Activated CD4-positive, CD25-positive, alpha-beta regulatory T cell treated with anti-CD3 and anti-CD28 coated beads, Interleukin-2, amount 50 U/mL, for 16 hours (primary cell): ENCODE measurements at places on chromosomes 4 and X.
A peak's percentile ranks its signal among the peaks of the same experiment; 100 is the strongest.

GRCh38 chr4:105471566-105472176 lies 2.2 kb downstream of the PPA2 start:
- peak; percentile 58 for DNase-seq

DNA sequence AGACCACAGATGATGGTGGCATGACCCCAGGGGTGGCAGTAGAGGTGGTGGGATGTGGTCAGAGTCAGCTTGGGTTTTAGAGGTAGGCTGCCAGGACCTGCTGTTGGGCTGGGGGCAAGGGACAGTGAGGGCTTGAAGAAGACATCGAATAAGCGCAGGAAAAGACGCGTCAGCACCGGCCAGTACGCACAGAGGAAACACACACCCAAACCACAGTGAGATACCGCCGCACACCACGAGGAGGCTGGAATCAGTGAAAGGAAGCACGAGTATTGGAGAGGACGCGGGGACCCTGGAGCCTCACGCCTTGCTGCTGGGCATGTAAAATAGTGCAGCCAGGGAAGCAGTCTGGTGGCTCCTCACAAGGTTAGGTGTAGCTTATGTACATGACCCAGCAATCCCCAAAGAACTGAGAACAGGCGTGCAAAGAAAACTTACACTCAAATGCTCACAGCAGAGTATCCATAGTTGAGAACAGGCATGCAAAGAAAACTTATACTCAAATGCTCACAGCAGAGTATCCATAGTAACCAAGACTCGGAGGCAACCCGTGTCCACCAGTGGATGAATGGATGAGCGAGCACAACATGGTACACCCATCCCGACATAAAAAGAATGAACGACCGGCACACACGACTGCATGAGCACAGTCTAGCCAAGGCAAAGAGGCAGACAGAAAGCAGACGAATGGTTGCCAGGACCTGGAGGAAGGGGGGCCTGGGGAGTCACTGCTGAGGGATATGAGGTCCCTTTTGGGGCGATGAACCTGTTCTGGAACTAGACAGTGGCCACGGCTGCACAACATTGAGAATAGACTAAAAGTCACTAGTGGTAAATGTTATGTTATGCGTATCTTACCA lies 13.3 kb downstream of the PDZD4 start:
- DNase-seq: no peak

GRCh38 chr4:47406408-47406807 lies 57.1 kb downstream of the COMMD8 start:
- no peak for DNase-seq

GRCh38 chrX:29535212-29536162 lies 679.9 kb upstream of the MAGEB2 start:
- no peak for DNase-seq

DNA sequence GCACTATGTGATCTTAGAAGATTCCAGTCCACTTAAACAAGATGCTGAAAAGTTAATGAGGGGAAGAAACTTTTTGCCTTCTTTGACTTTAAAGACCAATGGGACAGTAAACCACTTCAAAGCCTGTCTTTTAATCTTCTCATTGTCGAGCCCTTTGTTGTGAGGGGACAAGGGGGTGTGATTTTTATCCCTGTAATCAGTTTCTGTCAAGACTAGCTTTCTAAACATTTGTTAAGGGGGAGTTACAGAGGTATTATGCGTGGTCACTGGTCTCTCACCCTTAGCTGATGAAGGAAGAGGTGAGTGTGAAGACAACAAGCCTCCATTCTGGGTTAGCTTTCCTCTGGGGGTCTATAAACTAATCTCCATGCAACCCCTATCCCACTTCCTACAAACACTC lies 409.3 kb downstream of the ARHGAP24 start:
- no peak for DNase-seq

DNA sequence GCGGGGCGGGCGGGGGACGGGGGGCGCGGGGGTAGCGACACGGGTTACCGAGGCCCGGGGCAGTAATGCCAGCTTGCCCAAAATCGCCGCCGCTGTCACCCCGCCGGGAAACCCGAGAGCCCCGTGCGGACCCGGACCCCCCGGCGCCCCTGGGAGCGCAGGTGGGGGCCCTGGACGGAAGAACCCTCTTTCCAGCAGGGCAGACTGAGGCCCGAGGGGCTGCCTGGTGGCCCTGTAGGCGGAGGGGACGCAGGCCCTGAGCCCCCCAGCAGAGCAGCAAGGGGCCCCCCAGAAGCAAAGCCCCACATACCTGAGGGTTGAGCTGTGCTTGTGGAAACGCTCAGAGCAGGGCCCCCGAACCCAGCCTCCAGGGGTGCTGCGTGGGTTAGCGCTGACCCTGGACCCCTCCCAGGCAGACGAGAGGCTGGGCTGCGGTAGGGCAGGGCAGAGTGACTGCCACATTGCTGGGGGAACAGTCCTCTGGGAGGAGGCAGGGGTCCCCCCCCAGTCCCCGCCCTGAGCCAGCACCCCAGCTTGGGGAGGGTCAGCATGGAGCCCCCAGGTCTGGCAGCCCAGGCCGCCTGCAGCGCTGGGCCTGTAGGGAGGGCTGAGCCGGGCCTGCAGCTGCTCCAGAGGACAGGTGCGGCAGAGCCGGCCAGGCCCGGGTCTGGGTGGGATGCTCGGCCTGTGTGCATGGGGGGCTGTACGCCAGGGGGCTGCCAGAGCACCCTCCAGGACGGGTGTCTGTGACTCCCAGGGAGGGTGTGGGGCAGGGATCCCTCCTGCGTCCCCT lies 646 bp downstream of the DOK7 start:
- DNase-seq: no peak

GRCh38 chrX:37765507-37765906 lies 14.4 kb upstream of the CYBB start:
- DNase-seq: no peak

GRCh38 chr4:185682236-185682635 lies 129.8 kb downstream of the SORBS2 start:
- no peak for DNase-seq

- no peak for DNase-seq
These were observed 25.9 kb downstream of the SMIM31 start for GRCh38 chr4:164779811-164780216.

DNA sequence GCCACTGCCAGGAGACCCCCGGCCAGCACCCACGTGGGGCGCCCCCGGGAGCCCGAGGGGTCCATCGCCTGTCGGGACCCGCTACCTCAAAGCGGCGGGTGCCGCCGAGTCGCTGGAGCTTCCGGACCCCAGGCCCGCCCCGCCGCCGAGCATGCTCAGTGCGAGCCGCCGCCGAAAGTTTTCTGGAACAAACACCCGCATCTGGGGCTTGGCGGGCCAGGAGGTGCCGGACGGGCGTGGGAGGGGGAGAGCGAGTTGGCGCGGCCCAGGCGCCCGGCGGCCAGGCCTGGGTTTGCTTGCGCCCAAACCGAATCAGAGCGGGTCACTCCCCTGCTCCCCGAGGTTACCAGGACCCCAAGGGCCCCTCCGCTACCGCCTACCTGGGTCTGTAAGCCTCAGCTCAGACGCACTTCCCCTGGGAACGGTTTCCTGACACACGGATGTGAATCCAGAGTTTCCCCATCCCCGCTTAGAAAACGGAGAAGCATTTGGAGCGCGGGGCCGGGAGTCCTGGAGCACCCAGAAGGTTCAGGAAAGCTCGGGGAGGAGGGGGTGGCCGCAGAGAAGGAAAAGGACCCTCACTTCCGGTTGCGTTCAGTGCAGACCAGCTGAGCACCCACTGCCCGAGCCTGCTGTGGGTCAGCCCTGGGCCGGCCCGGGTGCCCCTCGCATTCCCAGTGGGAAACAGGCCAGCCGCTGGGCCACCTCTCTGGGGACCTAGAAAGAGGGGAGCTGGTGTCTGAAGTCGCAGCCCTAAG lies at the start of gene EVC2:
EVC2 (minus strand) TSS at position 111 of the 758 bp plus-strand sequence; CDS start at position 65, 46 bp downstream.
- DNase-seq: no peak

DNA sequence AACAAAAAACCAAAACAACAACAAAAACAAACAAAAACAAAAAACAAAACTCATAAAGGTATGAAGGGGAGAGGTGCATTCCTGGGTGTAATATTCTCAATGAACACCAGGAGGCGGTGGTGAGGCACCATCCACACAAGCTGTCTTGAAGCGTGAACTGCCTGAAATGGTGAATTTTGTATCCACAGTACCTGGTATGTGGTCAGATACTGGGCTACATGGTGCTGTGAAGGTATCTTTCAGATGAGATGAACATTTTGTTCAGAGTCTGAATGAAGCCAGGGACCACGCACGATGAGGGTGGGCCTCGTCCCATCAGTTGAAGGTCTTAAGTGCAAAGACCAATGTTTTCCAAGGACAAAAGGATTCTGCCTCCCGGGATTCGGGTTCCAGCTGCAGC lies 58.5 kb downstream of the ASMT start:
- DNase-seq: no peak

- no peak for DNase-seq
These were observed 62.3 kb upstream of the PAGE3 start for GRCh38 chrX:55326985-55327384.

DNA sequence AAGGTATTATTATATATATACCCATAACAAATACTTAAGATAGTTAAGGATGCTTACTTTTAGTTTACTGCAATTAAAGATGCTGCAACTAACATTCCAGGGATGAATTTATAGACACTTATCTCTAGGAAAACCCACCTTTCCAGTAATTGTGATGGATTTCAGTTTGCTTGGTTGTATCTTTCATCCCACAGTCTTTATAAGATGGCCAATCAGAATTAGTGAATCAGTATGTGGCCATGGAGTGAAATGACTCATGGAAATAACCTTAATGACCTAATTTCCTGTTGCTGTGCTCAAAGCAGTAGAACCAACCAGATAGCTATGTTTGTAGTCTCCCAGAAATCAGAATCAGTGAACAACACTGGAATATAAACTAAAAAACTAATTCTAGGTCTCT lies 26.4 kb downstream of the MOSPD2 start:
- DNase-seq: no peak

GRCh38 chr4:7983296-7983695 lies 43.6 kb upstream of the AFAP1 start:
- no peak for DNase-seq

GRCh38 chrX:108420481-108420880 lies 17.7 kb downstream of the COL4A6 start:
- DNase-seq: no peak

DNA sequence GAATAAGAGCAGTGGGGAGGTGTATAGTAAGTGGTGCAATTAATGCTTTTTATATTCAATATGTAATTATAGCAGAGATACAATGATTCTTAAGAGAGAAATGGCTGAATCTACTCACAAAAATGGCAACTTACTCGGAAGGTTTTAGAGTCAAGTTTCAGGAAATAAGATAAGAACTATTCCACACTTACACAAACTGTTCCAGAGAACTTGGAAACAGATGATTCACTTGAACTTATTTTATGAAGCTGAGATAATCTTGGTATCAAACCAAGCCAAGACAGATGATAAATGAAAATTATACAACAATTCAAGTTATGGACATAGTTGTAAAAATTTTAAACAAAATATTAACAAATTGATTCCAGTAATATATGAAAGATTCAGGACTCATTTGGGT lies 311.3 kb upstream of the HS3ST1 start:
- DNase-seq: no peak
